Mesangial cell (primary cell): ENCODE measurements at places on chromosomes 2 and 18. TPM values are rescaled to one million over a fixed set of nuclear protein-coding genes. Genes with fewer than 3 reads are reported as not detected.

PLB1 gene
- total RNA-seq = 0.81 and 2.9 TPM in 2 replicates

PID1 gene
- total RNA-seq = 1.1 and 3.4 TPM in 2 replicates

NPHP1 gene
- 2.6 and 4.1 TPM in 2 replicates for total RNA-seq

TMEM169 gene
- total RNA-seq = 1.6 and 7.0 TPM in 2 replicates

DNPEP gene
- total RNA-seq = 36.3 and 73.0 TPM in 2 replicates

FBXO48 gene
- total RNA-seq = 0.13 and 0.33 TPM in 2 replicates

POTEI gene
- not detected in 2 replicates for total RNA-seq

CCDC85A gene
- total RNA-seq = 0.63 and 0.81 TPM in 2 replicates

IL36A gene
- total RNA-seq = not detected in 2 replicates

TTN gene
- total RNA-seq = under 0.01 TPM in 2 replicates

STPG4 gene
- 0.98 TPM in 1 of 2 replicates, not detected in the other for total RNA-seq

PROKR1 gene
- total RNA-seq = not detected in 2 replicates

OLA1 gene
- total RNA-seq = 45.1 and 73.2 TPM in 2 replicates

FLACC1 gene
- 0.89 TPM in 1 of 2 replicates, not detected in the other for total RNA-seq

LOXHD1 gene
- not detected in 2 replicates for total RNA-seq

CAPN14 gene
- total RNA-seq = 0.13 TPM in 1 of 2 replicates, not detected in the other

IL36G gene
- total RNA-seq = not detected in 2 replicates

PLA2R1 gene
- total RNA-seq = 3.6 and 5.7 TPM in 2 replicates

SLC19A3 gene
- total RNA-seq = 0.16 and 0.51 TPM in 2 replicates

GNLY gene
- total RNA-seq = not detected in 2 replicates
